ENCODE measurements at places on chromosomes 13 and 19.
A peak's percentile ranks its signal among the peaks of the same experiment; 100 is the strongest.

GRCh38 chr19:30170495-30171137 lies 201.6 kb upstream of the ZNF536 start:
- DNase-seq = no peak

DNA sequence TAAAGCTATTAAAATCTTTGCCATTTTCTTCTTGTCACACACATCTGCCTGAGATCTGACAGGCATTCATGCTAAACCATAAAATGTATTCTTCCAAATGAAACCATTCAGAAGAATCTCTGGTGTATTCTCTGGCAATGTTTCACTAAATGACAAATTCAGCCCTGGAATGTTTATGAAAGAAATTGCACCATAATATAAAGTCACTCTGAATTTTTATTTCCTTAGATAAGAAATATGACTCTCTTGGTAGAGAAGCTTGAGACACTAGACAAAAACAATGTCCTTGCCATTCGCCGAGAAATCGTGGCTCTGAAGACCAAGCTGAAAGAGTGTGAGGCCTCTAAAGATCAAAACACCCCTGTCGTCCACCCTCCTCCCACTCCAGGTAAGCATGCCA lies 14.3 kb downstream of the OLFM4 start:
- no peak for DNase-seq

DNA sequence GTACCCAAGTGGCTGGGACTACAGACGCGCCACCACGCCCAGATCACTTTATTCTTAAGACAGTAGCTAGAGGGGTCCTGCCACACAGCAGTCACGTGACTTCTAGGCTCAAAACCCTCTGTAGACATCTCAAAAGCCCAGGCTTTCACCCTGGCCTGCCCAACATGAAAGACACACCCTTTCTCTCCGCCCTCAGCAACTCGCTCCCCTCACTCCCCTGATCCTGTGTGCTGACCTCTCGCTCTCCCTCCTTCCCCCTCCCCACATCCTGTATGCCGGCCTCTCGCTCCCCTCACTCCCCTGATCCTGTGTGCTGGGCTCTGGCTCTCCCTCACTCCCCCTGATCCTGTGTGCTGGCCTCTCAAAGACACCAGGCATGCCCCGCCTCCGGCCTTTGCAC lies 77.4 kb downstream of the SLC15A1 start:
- no peak for DNase-seq

- DNase-seq = no peak
Measured at GRCh38 chr13:44927968-44928367, 61.3 kb downstream of the NUFIP1 start.

GRCh38 chr13:20057214-20057613 lies 98.7 kb downstream of the ZMYM2 start:
- DNase-seq = no peak

DNA sequence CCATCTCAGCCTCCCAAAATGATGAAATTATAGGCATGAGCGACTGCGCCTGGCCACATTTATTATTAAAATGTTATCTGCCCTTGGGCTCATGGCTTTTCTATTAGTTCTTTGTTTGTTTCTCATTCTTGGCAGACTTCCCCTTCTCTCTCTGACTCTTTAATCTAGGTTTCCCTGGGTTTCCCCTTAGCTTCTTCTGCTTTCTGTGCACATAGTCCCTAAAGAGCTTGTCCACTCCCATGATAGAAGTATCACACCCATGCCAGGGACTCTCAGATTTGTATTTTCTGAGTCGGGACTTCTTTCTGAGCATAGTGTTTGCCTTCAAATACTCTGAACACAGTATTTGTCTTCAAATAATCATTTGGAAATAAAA lies 38.6 kb upstream of the ITM2B start:
- peak; percentile 12 for DNase-seq

DNA sequence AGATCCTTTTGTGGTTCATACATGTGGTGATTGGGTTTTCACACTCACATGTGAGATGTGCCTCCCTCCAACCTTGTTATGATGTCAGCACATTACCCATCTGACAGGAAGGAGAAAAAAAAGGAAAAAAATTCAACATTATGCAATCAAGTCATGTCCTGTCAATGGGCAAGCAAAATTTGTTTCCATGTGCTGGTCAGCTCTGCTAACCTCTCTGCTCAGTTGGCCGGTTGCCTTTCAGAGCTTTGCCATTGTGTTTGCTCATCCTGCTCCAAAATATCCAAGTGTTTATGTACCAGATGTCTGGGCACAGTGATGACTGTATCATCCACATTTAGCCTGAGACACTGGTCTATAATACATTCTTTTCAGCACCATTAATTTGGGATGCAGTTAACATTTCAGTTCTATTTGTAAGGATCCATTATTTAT lies 27.0 kb upstream of the METTL21C start:
- DNase-seq = no peak

GRCh38 chr19:30119180-30119908 lies 177.3 kb downstream of the URI1 start:
- no peak for DNase-seq

- no peak for DNase-seq
Measured at GRCh38 chr13:110600980-110601379, 14.4 kb upstream of the NAXD start.

DNA sequence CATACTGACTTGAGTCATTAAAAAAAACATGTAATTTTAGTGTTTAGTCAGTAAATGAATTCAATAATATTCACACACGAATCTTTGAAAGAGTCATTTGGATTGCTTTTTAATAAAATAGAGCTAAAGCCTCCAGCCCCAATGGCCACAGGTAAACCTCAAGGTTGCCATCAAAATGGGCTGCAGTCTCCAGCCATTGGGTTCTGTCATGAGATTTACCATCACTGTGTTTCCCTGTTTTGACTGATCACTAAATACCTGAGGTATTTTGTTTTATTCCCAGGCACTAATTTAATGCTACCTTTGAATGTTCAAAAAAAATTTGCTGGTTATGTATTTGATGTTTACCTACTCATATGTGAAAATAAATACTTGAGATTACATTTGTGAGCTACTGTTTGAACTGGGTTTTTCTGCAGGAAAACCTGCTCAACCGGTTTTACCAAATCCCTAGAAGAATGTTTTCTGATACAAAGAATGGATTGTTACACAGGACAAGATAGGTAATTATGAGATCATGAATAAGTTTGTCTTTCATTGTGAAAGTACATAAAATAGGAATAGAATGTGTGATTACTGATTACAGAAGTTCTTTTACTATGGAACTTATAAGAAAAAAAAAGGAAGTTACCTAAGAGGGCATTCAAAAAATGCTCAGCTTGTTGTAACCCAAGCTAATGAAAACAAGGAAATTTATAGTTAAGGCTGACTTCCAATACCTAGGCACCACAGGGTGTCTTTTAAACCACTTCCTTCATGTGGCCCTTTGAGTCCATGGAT lies 391.3 kb downstream of the EFNB2 start:
- no peak for DNase-seq

DNA sequence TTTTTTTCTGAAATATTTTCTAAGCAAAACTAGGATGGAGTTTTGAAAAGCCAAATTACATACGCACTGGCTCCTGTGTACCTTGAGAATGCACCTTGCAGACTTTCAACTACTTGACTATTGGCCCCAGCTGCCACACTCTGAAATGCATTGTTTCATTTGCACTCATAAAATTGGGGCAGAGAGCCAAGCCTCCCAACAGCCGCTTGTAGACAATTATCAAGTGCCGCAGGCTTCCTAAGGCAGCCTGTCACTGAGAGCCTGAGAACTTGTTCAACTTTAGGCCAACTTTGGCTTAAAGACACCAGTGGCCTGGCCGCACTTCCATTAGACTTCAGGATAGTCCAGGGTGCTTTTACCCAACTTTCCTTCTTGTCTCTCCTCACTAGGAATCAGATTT lies 115.7 kb upstream of the STARD13 start:
- no peak for DNase-seq

DNA sequence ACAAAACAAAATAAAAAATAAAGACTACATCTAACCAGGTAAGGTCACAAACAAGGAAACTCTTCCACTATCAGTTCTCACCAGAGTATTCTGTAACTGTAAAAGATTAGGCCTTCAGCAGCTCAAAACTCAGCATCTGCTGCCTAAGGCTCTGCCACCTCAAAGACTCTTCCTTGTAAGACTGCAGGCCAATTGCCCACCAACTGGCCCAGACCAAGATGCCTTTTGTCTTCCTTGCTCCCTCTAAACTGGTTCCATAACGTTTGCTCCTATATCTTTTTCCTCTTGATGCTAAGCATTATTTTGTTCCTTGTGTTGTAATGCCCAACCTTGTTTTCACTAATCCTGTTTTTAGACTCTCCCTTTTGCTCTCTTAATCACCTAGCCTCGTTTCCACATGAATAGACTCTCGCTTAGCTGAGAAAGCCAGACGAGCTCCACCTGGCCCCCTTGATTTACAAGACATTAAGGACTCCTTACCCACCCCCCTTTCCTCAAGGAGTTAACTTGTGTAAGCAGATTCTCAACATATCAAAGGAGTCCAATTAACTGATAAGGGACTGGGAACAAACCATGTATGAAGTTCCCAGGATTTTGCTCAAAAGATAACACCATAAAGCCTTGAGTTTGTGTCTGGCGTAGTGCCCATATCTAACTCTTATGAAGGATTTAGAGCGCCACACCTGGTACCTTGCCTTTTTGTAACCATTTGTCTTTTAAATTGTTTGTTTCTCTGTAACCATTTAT lies 1.5 kb downstream of the ZNF814 start:
- DNase-seq = no peak

All from brain microvascular endothelial cell (primary cell).